NK-92 treated with Interleukin-12 subunit alpha and Interleukin-12 subunit beta, amount 100 ng/mL, for 24 hours (cell line): ENCODE measurements at places on chromosomes 6 and 20.

GRCh38 chr6:6121943-6122342 is 115.2 kb upstream of the NRN1 start:
- no peak for DNase-seq

- peak; percentile 10 for DNase-seq
Observed at GRCh38 chr20:57902473-57902872, 192.7 kb upstream of the PMEPA1 start.

GRCh38 chr20:9460518-9460917 is 53.9 kb upstream of the LAMP5 start:
- DNase-seq, result no peak

- no peak for DNase-seq
Observed at GRCh38 chr20:6663104-6663503, 104.4 kb upstream of the BMP2 start.

- DNase-seq, result no peak
Observed at GRCh38 chr20:17714597-17714996, 14.8 kb downstream of the BANF2 start.

DNA sequence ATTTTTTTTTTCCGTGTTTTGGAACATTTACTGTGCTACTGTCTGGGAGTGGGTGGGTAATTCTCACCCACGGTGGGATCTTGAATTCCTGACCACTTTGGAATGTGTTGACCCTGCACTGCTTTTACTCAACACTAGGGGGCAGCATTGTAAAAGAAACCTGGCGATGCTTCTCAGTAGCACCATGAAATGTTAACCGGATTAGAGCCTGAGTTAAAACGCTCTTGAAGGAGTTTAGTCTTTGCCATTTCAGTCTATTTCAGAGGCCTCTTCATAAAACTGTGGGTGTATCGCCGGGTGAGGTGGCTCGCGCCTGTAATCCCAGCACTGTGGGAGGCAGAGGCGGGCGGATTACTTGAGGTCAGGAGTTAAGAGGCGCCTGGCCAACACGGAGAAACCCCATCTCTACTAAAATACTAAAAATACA is 114.4 kb upstream of the PRND start:
- DNase-seq, result no peak

- DNase-seq, result no peak
Observed at GRCh38 chr6:152298055-152298647, 339.0 kb downstream of the SYNE1 start.

DNA sequence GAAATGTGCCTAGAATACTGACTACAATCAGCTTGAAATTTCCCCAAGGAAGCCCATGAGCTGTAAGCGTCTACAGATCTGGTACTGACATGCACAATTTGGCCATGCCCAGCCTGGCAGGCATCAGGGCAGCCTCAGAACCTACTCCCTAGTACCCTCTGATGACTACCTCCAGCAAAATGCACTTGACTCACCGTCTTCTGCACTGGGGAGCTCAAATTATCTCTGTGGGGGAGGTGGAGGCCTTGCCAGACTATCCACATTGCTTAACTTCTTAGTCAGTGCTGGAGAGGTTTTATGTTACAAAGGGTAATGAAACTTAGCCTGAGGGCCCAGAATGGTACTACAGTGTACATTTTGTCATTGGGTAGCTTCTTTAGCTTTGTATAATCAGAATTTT is 126.0 kb upstream of the ADGRF1 start:
- no peak for DNase-seq

GRCh38 chr20:7924692-7925091 is 15.6 kb downstream of the HAO1 start:
- no peak for DNase-seq

GRCh38 chr20:49790077-49790798 is 22.4 kb upstream of the SLC9A8 start:
- DNase-seq, result no peak

- DNase-seq, result no peak
Observed at GRCh38 chr6:106422534-106422933, 62.0 kb downstream of the CRYBG1 start.

GRCh38 chr20:24915440-24915839 is 33.6 kb upstream of the CST7 start:
- DNase-seq, result no peak

GRCh38 chr6:75284632-75285282 is at the start of gene TMEM30A:
TSS of gene TMEM30A (minus strand) at chr6:75284792. CDS start at chr6:75284638, 154 bp downstream.
- DNase-seq, result peak; percentile 95

DNA sequence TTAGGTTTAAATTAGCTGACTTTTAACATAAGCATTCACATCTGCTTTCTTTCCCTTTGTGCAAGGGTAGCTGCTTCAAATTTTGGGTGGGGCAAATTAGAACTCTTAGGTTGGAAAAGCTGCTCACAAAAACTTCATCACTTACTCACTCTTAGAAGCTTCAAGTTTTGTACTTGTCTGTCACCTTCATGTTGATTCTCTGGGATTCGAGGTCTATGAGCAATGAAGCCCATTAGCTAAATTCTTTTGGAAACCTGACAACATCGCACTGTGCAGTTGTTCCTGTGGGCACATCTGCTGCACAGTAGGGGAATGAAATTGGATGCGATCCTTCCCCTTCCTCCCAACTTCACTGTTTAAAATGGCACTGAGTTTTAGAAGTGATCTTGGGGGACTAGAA is 156.1 kb downstream of the UBE3D start:
- DNase-seq, result no peak

- DNase-seq, result no peak
Observed at GRCh38 chr20:10985536-10985935, 311.7 kb upstream of the JAG1 start.

DNA sequence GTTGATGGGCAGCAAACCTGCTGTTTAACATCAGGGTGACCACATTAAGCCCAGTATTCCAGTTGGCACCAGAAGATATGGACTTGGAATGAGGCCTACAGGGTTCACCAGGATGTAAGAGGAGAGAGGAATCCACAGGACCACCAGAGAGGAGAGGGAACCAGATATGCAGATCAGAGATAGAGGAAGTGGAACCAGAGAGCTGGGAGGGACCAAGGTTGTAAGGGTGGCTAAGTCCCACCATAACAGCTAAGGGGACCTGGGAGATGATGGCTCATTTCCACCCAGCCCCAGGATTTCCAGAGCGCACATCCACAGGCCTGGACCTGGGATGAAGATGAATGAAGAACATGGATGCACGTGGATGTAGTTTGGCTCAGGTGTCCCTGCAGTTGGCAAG is 11.1 kb downstream of the BTN2A1 start:
- no peak for DNase-seq

GRCh38 chr6:122878796-122879195 is 89.7 kb downstream of the SMPDL3A start:
- no peak for DNase-seq

DNA sequence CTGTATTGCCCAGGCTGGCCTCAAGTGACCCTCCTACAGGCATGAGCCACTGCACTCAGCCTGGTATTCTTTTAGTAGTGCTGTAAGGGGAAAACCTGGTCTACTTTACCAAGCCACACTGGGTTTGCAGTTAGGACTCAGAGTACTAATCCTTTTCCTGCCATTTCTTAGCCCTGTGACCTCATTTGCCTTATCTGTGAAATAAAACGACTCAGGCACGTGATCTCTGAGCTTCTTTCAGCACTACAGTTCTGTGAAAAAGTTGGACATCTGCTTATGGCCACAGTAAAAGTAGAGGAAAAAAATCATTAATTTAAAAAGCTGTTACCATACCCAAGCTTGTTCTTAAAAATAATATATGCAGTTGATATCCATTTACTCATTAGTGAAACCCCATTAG is 1007.5 kb downstream of the KIF16B start:
- no peak for DNase-seq

DNA sequence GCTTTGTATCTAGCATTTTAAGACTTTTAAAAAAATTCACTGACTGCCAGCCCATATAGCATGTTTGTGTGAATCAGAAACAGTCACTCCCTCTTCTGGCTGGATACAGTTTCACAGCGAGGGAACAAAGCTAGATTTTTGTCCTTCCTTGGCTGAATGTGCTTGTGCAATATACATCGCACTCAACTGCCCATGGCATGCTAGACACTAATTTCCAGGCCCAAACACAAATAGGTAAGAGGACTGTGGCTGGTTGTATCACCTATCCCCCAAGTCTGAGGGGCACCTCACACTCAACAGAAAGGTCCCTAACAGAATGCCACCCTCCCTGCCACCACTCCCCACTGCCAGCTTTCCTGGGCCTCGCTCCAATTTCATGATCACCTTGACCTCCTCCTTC is 16.2 kb upstream of the BLCAP start:
- no peak for DNase-seq

GRCh38 chr6:104608101-104608500 is 251.6 kb downstream of the HACE1 start:
- no peak for DNase-seq

GRCh38 chr6:85468326-85468725 is 18.4 kb downstream of the NT5E start:
- no peak for DNase-seq
